ENCODE measurements at places on chromosomes 6 and 20.

DNA sequence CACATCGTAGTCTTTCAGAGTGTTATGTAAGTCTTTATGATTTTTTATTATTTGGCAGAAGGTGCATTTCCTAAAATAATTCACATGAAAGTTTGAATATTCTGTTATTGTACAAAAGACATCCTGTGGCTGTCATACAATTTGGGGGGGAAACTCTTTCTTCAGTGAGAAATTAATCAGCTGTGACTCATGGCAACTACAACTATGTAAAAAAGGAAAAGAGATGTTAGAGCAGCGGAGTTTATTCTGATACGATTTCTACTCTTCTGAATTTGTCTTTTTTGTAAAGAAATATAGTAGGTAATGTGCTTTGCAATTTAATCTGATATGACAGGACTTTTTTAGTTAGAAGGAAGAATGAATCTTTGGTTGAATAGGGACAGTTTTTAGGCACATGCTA is 14.2 kb downstream of the COL19A1 start:
- DNase-seq = no peak

GRCh38 chr6:52328303-52328662 is 33.7 kb upstream of the PAQR8 start:
- DNase-seq = no peak

DNA sequence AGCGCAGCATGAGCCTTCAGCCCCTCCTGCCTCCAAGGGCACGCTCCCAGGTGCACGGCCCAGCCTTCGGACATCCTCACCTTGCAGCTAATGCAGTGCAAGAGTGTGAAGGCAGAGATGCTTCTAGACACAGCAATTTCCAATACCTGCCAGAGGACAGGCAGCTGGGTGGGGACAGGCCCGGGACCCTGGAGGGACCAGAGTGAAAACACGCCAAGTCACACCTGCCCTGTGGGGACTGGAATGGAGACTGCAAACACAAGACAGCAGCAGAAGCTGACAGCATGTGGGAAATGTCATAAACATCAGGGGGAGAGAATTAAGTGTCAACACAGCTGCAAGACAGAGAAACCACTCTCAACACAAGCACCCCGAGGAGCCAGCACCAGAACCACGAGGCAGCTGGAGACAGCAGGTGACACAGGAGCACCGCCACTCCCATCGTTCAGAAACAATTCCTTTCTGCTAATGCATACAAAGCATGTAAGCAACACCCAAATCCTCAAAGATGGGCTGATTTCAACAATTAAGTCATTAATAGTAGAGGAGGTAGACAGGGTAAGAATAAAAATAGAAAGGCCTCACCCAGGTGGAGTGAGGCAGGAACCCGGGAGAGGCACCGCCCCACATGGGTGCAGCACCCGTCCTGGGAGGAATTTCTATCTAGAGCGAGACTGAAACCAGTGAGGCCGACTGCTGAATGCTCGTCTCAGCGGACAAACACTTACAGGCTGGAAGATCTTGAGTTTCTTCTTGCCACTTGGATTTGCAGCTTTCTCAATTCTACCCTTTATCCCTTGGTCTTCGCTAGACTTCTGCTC is 17.1 kb downstream of the DIDO1 start:
- DNase-seq = no peak

- peak; percentile 41 for DNase-seq
Observed at GRCh38 chr6:69780585-69781178, 16.1 kb downstream of the LMBRD1 start.

DNA sequence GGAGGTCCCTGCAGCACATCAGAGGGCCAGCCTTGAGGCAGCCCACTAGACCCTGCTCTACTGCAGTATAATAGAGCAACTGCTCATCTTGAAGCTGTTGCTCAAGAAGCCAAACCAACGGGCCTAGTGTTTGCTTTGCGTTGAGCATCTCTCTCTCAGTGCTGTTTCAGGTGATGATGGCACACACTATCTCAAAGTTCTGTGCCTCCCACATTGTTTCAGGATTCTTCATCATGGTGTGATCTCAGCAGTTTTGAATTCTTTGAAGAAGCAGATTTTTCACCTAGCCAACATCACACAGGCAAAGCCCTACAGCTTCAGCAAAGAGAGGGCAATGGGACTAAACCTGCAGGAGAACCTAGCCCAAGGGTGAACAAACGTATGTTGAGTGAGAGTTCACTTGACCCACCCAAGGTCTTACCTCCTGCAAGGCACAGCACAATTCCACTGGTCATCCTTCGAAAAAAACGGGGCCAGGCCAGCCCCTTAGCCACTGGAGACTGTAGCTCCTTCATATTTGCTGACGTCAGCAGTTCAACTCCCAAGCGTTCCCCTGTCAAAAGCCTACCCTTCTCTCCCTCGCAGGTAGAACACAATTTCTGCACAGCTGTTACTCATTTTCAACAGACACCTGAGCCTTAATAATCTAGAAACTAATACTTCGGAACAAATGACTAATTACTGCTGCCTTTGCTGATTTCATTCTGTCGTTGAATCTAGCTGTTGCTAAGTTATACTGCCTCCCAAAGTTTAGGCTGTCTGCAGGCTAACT is 15.8 kb downstream of the MYB start:
- no peak for DNase-seq

DNA sequence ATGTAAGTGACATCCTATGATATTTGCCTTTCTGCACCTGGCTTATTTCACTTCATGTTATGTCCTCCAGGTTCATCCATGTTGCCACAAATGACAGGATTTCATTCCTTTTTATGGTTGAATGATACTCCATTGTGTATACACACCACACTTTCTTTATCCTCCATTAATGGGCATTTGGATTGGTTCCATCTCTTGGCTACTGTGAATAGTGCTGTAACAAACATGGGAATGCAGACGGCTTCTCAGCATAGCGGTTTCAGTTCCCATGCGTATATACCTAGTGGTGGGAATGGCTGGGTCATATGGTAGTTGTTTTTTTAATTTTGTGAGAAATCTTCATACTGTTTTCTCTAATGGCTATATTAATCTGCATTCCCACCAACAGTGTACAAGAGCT is 14.8 kb downstream of the MTHFD1L start:
- DNase-seq = no peak

- no peak for DNase-seq
Observed at GRCh38 chr6:139062932-139063646, 34.5 kb downstream of the ABRACL start.

DNA sequence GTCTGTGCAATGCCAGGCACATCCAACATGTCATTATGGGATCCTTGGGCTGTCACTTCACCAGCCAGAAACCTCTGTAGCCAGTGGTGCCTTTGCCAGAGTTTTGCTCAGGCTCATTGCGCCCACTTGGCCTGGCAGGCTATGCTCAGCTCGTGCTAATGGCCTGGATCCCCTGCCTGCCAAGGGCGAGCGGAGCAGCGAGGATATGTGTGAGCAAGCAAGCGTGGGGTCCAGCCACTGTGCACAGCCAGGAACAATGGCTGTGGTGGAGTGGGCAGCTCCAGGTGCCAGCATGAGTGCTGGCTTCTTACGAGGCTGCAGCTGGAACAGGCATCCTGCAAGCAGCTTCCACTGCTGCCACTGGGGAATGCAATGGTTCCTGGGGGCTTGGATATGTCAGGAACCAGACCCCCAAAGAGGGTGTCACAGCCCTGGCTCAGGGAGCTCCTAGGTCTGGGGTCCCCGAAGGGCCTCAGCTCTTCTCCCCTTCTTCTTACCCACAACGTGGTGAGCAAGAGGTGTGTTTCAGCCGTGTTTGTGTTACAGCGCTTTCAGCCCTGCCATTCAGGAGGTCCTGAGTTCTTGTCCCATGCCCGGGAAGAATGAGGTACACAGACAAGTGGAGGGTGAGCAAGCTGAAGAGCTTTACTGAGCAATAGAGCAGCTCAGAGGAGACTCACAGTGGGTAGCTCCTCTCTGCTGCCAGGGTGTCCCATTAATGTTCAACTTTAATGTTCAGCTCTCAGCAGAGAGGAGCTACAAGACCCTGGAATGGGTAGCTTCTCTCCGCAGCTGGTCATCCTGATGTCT is 22.3 kb upstream of the TOP1 start:
- DNase-seq = no peak

DNA sequence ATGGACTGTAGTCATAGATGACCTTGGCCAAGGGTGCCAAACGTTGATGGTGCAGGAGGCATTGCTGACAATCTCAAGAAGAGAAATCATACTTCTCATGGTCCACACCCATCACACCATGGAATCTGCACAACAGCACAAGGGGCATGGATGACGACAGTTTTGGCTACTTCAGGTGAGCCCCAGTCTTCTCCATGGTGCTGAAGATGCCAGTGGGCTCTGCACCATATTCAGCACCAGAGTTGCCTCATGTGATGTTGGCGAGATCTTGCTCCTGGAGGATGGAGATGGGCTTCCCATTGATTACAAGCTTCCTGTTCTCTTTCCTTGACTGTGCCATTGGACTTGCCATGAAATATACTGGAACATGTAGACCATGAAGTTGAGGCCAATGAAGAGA is 188.9 kb downstream of the NRN1 start:
- DNase-seq = no peak

DNA sequence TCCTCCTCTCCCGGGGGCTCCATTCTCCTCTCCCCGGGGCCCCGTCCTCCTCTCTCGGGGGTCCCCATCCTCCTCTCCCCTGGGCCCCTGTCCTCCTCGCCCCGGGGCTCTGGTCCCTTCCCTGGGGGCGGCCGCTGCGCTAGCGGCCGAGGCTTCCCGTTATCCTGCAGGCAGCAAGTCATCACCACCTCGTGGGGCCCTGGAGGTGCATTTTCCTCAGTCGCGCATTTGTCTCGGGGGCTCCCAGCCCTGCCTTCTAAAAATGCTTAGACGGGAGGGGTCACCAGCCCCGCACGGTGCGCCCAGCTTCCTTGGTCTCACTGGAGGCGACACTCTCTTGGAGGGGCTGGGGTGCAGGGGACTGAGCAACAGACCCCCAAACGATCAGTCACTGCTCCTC is 216.5 kb downstream of the QKI start:
- DNase-seq = no peak

DNA sequence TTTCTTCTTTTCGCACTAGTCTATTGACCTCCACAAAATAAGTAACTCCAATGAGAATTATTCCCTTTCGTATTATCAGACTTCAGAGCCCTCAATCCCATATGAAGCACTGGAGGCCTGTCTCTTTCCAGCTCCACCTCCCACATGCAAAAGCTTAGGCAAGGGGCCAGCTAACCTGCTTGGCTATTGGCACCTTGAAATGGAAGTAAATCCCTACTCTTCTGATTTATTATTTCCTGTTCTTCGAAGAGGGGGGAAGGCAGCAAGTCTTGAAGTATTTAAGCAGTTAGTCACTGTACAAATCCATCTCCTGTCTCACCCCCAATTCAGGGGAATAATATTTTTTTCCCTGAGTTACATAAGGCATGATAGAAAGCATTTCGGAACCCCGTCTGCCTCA is 577.8 kb downstream of the MAFB start:
- DNase-seq = peak; percentile 58

DNA sequence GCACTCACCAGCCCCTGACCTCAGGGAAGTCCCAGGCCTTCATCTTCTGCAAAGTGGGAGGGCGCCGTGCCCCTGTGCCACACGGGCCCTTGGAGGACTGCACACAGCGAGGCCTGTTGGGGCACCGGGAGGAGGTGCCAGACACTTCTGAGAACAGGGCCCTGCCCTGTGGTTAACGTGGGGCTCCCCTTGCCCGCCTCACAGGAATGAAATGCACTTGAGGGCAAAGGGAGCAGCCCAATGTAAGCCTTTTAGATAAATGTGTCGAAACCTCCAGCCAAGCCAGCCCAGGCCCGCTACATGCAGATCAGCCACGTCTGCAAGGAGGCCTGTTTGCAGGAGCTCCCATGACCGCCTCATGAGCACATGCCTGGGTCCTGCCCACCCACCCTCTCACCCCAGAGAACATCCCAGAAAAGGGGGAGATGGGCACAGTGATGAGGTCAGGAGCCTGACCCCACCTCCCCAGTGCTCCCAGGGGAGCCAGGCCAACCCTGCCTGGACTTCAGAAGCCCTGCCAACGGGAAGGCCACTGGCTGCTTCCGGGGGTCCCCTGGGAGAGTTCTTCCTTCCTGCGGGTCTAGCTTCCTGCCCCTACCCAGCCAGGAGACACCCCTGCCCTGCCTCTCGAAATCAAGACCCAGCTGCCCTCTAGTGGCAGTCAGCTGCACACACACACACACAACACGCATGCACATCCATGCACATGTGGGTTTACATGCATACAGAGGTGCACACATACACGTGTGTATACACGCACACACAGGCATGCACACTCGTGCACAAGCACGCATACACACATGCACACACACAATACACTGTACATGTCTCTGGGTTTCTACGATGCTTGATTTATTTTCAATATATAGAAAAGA is 178.7 kb downstream of the TAF4 start:
- DNase-seq = peak; percentile 50

GRCh38 chr6:36118550-36119107 is 11.7 kb upstream of the MAPK13 start:
- peak; percentile 70 for DNase-seq

DNA sequence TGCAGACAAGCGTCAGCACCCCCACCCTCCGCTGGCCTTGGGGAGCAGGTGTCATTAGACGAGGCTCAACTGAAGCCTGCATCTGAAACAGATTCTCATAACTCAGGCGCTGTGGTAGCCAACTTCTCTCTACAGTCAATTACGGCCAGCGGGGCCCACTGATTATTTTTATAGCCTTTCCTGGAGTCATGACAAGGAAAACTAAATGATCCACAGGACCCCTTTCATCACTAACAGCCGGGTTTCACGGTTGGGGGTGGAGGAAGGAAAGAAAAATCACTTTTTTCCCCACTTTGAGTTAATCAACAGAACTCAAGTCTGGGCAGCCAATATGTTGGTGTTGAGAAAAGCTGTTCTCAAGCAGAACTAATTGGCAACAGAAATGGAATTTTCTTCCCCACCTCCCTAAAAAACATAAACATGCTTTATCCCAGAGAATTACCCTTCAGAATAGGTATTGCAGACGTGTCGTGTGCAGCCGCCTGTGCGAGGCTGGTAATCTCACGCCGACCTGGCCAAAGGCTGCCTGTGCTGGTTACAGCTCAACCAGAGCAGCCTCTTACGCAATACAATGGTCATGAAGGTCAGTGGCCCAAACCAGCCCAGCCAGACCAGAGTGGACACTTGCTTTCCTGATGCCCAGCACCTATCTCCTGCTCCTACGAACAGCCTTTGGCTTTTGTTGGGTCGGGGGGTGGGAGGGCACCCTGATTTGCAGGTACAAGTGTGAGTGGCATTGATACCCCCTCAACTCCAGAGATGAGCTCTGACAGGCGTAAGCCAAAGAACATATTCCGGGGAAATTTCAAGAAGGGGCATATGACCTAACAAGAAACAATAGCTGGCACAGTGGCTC is 11.0 kb downstream of the RIPOR3 start:
- peak; percentile 81 for DNase-seq

DNA sequence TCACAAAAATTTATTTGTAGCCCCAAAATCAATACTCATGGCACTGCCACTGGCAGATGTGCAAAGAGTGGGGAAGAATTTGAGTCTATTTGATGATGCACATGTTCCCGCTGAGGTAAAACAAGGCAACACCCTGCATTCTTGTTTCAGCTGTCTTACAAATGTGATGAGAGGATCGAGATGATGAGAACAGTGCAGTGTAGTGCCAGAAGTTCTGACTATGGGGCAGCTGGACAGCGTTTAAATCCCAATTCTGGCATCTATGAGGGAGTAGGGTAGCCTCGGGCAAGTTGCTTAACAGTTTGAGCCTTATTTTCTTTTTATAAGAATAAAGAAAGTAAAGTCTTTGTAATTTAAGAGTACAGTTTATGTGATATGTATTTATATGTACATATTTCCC is 296.7 kb upstream of the FKBP1C start:
- no peak for DNase-seq

GRCh38 chr6:74671558-74672025 is 534.3 kb downstream of the COL12A1 start:
- DNase-seq = no peak

- DNase-seq = no peak
Observed at GRCh38 chr6:118659513-118660217, 8.3 kb upstream of the CEP85L start.

GRCh38 chr20:9409352-9409751 is 105.0 kb upstream of the LAMP5 start:
- DNase-seq = peak; percentile 66
